H1 (cell line): ENCODE measurements at places on chromosomes 3 and 15. TPM values are rescaled to one million over a fixed set of nuclear protein-coding genes. Genes with fewer than 3 reads are reported as not detected.

GRCh38 chr3:2837239-2837638, 272.9 kb downstream of the IL5RA start:
- DNase-seq, result no peak
- H3K27ac ChIP-seq, result no peak overlapping the region
- H3K27me3 ChIP-seq, result no peaks in the 10 kb centered on the region
- no peak overlapping the region for H3K4me3 ChIP-seq
- H3K4me1 ChIP-seq, result no peaks in the 10 kb centered on the region

Gene TM6SF1
- total RNA-seq, result 0.90 and 1.0 TPM in 2 replicates

Gene CPNE9
- total RNA-seq, result 4.4 and 4.8 TPM in 2 replicates

GRCh38 chr3:195065142-195065863, 205.7 kb downstream of the XXYLT1 start:
- H3K36me3 ChIP-seq, result 0 out of 2 replicates have a peak, but pooled peaks cover 4% of the 10 kb centered on the region
- DNase-seq, result no peak
- no peak overlapping the region for H3K27ac ChIP-seq
- H3K4me3 ChIP-seq, result no peak overlapping the region

Gene ACTRT3
- 5.9 and 7.1 TPM in 2 replicates for total RNA-seq

GRCh38 chr3:147398813-147399534, 7.4 kb downstream of the ZIC4 start:
- H3K4me1 ChIP-seq, result peaks cover 21% of the 10 kb centered on the region
- peaks cover 46% of the 10 kb centered on the region for H3K27me3 ChIP-seq
- no peaks in the 10 kb centered on the region for H3K36me3 ChIP-seq
- DNase-seq, result no peak
- peak overlapping the region; percentile 59 for H3K4me3 ChIP-seq

- peaks cover 18% of the 10 kb centered on the region for H3K27me3 ChIP-seq
- H3K27ac ChIP-seq, result no peak overlapping the region
- H3K4me3 ChIP-seq, result no peak overlapping the region
- no peaks in the 10 kb centered on the region for H3K36me3 ChIP-seq
- peaks cover 24% of the 10 kb centered on the region for H3K4me1 ChIP-seq
- DNase-seq, result peak; percentile 56
Observed at GRCh38 chr3:125051715-125052581, 3.8 kb downstream of the HEG1 start.

DNA sequence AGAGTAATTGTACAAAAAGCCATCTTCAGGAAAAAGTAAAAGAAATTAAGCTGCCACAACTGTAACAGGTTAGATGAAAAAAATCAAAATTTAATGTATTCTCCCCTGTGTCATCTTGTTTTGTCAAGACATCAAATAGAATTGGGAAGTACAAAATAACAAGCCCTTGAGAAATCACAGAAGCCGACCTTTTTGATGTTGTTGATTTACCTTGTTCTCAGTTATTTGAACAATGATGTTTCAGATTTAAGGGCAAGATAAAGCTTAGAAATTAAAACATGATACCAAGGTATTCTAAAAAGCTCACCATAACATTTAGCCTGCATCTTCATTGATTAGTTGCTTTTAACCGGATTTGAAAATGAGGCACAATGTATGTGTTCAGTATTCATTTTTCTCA, 523.0 kb downstream of the FOXP1 start:
- no peak overlapping the region for H3K4me3 ChIP-seq
- no peaks in the 10 kb centered on the region for H3K36me3 ChIP-seq
- no peak for DNase-seq
- H3K27me3 ChIP-seq, result no peaks in the 10 kb centered on the region
- H3K27ac ChIP-seq, result no peak overlapping the region

Gene ANKRD63
- total RNA-seq, result 0.26 TPM in 1 of 2 replicates, not detected in the other

DNA sequence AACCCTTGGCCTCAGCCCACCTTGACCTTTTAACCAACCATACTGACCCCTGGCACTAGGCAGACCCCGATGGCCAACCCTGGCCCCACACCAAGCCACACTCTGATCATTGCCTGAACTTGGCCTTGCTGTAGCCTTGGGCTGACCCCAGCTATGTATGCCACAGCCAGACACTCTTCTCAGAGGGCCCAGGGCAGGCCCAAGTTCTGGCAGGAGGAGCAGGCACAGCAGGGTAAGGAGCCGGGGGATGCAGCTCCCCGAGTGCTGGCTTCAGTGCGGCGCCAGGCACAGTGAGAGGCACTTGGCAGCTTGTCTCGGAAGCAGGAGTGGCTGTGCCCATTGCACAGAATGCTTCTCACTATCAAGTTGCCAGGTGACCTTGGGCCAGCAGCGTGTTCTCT, 22.3 kb downstream of the PRR20G start:
- H3K27ac ChIP-seq, result no peak overlapping the region
- H3K4me1 ChIP-seq, result no peaks in the 10 kb centered on the region
- no peak for DNase-seq
- H3K36me3 ChIP-seq, result no peaks in the 10 kb centered on the region
- H3K27me3 ChIP-seq, result no peaks in the 10 kb centered on the region

- H3K4me3 ChIP-seq, result no peak overlapping the region
- H3K27ac ChIP-seq, result no peak overlapping the region
- H3K4me1 ChIP-seq, result no peaks in the 10 kb centered on the region
- no peak for DNase-seq
- no peaks in the 10 kb centered on the region for H3K36me3 ChIP-seq
Observed at GRCh38 chr3:18556503-18557135, 131.5 kb upstream of the SATB1 start.

GRCh38 chr15:52780172-52780980, 9.8 kb downstream of the ONECUT1 start:
- no peaks in the 10 kb centered on the region for H3K36me3 ChIP-seq
- peaks cover 11% of the 10 kb centered on the region for H3K4me1 ChIP-seq
- no peak overlapping the region for H3K4me3 ChIP-seq
- H3K27me3 ChIP-seq, result peaks cover 14% of the 10 kb centered on the region
- no peak for DNase-seq
- no peak overlapping the region for H3K27ac ChIP-seq

Gene TRIM42
- not detected in 2 replicates for total RNA-seq

- no peak for DNase-seq
- H3K4me3 ChIP-seq, result no peak overlapping the region
- H3K36me3 ChIP-seq, result no peaks in the 10 kb centered on the region
- H3K27ac ChIP-seq, result no peak overlapping the region
- no peaks in the 10 kb centered on the region; the same call in 1 of the 2 replicates for H3K4me1 ChIP-seq
- H3K27me3 ChIP-seq, result no peaks in the 10 kb centered on the region
Observed at GRCh38 chr3:148077318-148077923, 620.3 kb upstream of the AGTR1 start.

Gene CLDN16
- not detected in 2 replicates for total RNA-seq

- no peak for DNase-seq
- no peaks in the 10 kb centered on the region; the same call in 1 of the 2 replicates for H3K36me3 ChIP-seq
- no peak overlapping the region for H3K27ac ChIP-seq
- H3K4me3 ChIP-seq, result no peak overlapping the region
- H3K27me3 ChIP-seq, result no peaks in the 10 kb centered on the region
Observed at GRCh38 chr3:42216302-42216701, 49.7 kb downstream of the CCK start.

GRCh38 chr15:79970181-79970580, 815 bp downstream of the BCL2A1 start:
- no peaks in the 10 kb centered on the region for H3K27me3 ChIP-seq
- H3K4me3 ChIP-seq, result no peak overlapping the region
- no peaks in the 10 kb centered on the region for H3K4me1 ChIP-seq

DNA sequence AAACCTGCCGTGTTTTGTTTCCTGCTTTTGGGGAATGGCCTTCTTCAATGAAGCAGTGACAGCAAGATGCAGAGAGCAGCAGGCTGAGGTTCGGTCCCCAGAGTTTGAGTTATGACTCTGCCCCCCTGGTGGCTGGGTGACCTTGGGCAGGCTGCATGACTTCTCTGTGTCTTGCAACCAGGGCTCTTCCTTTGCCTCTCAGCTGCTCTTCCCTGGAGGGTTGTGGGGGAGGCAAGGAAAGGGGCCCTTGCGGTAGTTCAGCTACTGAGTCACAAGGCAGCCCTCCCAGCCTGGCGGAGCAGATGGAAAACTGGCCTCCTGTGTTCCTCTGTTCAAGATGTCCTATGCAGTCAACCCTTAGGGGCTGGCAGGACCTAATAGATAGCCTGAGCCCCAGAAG, 17.1 kb downstream of the CTXND1 start:
- DNase-seq, result peak; percentile 31
- no peaks in the 10 kb centered on the region for H3K27me3 ChIP-seq
- H3K27ac ChIP-seq, result no peak overlapping the region
- no peak overlapping the region for H3K4me3 ChIP-seq
- no peaks in the 10 kb centered on the region for H3K36me3 ChIP-seq
- no peaks in the 10 kb centered on the region for H3K4me1 ChIP-seq

Gene CKMT1A
- 33.8 and 35.0 TPM in 2 replicates for total RNA-seq

GRCh38 chr3:36433511-36433910, 53.2 kb downstream of the STAC start:
- no peak overlapping the region for H3K27ac ChIP-seq
- no peaks in the 10 kb centered on the region for H3K4me1 ChIP-seq
- DNase-seq, result no peak
- no peaks in the 10 kb centered on the region for H3K36me3 ChIP-seq
- H3K27me3 ChIP-seq, result no peaks in the 10 kb centered on the region
